ENCODE measurements at places on chromosomes 13 and 19. TPM values are rescaled to one million over a fixed set of nuclear protein-coding genes. Genes with fewer than 3 reads are reported as not detected.

CRB3 gene
- total RNA-seq, result 5.0 TPM

GRIK5 gene
- 0.33 TPM for total RNA-seq

CBLC gene
- total RNA-seq, result not detected

ZNF880 gene
- 0.39 TPM for total RNA-seq

ARRDC2 gene
- 48.2 TPM for total RNA-seq
